ENCODE measurements at places on chromosomes 3 and 15.

DNA sequence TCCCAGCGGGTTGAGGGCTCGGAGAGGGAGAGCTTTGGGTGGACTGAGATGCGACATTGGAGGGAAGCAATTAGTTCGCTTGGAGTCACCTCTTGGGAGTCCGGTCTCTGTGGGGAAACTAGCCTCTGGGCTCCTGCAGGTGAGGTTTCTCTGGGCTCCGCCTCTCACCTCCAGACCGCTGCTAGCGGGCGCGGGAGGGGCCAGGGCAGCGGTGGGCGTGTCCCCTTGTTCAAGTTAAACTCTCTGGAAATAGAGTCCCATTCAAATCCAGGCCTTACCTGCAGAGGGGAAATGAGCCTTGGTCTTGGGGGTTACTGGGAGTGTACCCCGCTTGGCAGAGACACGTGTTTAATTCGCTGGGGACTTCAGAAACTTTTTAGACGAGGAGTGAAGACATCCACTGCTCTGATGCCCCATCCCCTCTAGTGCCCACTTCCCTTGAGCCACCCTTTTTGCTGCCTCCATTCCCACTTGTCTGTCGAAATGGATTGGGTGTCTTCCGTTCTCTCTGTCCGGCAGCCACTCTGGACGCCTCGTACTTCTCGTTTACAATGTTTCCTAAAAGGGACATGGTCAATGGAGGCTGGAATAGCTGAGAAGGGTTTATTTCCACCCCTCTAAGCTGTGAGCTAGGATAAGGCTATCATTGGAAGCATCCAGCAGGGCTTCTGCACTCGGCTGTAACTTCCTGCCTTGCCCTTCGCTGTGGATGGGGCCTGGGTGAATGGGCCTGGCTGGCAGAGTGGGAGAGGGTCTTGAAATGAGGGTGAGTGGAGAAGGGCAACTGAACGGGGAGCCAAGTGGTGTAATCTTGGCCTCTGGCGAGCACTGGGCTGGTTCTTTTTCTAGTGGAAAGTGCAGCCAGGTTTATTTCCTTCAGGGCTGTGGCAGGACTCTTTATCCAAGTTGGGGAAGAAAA is 1.1 kb downstream of the MITF start:
- no peak for DNase-seq

GRCh38 chr15:42138968-42139386 is 17.5 kb downstream of the PLA2G4F start:
- no peak for DNase-seq

- DNase-seq = no peak
These were observed 84.2 kb downstream of the OSBPL10 start for GRCh38 chr3:31896648-31897433.

DNA sequence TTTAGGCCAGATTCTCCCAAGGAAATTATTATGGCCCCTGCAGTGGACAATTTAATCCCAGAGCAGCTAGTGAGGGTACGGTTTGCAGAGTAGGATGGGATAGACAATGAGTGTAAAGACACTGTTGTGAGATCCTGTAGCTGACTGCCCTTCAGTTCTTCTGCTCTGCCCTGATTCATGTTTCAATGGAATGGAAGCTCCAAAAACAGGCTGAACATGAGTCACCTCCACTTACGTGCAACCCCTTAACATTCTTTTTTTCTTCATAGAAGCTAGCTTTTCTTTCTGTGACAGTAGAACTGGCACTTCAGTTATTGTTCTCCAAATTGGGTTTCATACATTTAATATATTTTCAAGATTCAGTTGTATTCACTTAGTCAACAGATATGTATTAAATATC is 32.1 kb downstream of the CLDN18 start:
- no peak for DNase-seq

DNA sequence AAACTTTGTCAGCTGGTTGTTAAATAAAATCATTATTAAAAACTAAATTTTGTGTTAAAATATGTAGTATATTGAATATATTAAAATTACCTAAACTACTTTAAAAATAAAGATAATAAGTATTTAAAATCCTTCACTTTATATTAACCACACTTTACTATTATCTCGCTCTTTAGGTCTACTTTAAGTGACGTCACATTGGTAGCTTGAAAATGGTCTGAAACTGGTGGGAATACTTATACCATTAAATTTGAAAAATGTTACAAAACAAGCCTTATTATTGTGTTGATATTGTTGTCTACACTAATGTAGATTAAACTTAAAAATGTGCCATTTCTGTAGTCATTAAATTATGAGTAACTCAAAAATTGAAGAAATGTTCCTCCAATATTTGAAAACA is 77.6 kb downstream of the ZIC4 start:
- no peak for DNase-seq

- no peak for DNase-seq
These were observed 107.1 kb downstream of the TMCO5A start for GRCh38 chr15:38041576-38041975.

DNA sequence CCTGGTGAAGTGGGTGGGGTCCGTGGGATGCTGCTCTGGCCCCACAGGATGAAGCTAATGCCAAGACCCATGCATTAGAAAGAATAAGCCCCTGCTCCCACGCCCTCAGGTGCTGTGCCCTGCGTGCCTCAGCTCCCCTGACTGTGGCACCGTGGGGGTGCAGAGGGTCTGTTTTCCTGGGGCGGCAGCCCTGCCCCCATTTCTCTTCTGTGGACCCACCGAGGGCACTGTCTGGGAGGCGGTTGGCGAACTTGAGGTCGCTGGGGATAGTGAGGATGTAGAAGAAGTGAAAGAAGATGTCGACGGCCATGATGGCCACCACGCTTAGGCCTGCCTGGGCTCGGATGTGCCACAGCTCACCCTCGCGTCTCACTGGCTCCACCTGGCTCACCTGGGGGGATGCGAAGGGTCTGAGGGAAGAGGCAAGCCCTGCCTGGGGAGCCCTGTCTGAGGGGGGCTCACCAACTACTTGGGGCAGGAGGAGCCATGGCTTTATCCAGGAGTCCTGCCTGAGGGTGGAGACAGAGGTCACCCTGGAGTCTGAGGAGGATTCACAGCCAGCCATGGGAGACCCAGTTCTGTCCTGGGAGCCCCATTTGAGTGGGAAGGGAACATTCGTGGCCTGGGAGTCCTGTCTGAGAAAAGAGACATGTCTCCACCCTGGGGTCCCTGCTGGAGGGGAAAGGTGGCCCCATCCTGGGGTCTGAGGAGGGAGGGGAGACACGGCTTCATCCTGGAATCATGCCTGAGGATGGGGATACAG is 5.1 kb downstream of the HHATL start:
- no peak for DNase-seq

DNA sequence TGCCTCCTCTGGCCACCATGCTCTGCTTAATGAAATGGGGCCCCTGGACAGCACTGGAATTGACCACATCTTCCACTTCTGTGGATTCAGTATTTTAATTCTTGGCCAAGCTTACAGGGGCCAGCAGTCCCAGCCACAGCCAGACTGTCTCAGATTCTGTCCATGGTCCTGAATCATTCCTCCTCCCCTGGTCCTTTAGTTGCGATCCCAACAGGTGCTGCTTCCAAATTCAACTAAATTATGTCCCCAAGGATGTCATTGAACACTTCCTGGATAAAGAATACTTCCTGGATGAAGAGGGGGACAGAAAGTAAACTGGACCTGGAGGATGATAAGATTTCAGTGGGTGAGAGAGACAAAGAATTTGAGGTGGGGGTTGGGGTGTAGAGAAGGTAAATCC is 111.1 kb upstream of the FOXB1 start:
- no peak for DNase-seq

- no peak for DNase-seq
These were observed 106.0 kb downstream of the UBE2E2 start for GRCh38 chr3:23308986-23309625.

DNA sequence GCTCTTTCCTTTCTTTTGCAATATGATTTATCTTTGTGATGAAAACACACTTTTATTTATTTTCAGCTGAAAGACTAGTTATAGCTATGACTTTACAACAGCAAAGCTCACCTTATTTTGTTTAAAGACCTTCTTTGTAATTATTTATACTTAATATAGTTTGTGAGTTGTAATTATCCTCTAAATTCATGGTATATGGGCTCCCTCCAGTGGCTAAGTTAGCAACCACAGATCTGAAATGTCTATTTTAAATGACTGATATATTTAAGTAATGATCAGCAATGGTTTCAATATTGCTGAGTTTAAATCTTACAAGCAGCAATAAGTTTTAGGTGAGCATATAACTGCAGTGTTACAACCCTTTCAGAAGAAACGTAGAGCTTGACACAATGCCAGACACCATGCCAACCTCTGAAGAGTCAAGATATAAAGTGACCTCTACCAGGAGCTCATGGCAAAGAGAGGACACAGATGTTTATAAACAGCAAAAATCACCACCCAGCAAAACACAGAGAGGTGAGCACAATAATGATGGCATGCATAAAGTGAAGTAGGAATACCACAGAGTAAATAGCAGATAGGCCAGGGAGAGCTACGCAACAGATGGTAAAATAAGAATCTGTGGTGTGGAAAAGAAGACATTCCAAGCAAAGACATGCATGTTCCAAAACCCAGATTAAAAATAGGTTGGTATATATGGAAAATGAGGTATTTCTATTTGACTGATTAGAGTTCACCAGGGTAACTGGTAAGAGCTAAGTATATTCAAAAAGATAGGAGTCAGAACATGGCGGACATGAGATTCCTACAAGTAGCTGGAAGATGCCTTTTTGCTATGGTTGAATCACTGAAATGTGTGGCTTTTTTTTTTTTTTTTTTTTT is 143.7 kb upstream of the ZNF385D start:
- DNase-seq = no peak

GRCh38 chr3:194030372-194030771 is 105.6 kb upstream of the HES1 start:
- no peak for DNase-seq

DNA sequence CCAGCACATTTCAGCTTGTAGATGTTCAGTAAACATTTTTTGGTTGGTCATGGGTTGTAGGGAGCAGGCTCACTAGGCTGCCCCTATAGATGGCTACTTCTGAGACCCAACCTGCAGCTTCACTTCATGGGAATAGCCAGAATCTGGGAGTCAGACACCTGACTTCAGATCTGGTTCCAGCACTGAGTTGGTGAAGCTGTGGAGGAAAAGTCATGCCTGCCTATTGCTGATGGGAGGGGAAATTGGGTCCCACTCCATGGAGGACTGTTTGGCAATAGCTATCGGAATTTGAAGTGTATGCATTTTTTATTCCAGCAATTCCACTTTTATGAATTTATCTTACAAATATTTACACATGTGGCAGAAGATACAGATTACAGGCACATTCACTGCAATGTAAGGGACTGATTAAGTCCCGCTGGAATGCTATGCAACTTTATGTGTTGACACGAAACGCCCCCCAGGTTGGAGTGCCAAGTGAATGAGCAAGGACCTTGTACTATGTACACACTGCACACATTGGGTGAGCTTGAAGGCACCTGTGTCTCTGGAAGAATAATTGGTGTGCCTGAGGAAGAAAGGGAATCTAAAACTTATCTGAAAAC is 7.8 kb upstream of the CCR1 start:
- no peak for DNase-seq

DNA sequence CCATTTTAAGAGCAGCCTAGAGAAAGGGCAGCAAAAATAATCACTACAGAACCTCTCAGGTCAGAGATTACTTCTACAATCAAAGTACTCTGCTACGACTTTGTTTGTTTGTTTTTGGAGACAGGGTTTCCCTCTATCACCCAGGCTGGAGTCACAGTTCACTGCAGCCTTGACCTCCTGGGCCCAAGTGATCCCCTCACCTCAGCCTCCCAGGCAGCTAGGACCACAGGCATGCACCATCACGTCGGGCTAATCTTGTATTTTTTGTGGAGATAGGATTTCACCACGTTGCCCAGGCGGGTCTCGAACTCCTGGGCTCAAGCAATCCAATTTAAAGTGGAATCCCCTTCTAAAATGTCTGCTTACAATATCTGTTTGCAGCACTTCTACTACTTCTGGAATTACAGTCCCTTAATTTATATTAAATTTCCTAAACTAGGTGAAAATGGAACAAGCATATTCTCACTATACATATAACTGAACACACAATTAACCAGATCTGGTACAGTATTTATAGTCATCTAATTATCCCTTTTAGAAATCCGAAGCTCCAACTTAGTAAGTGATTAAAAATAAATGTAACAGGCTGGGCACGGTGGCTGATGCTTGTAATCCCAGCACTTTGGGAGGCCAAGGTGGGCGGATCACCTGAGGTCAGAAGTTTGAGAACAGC is 4.4 kb downstream of the UACA start:
- no peak for DNase-seq

DNA sequence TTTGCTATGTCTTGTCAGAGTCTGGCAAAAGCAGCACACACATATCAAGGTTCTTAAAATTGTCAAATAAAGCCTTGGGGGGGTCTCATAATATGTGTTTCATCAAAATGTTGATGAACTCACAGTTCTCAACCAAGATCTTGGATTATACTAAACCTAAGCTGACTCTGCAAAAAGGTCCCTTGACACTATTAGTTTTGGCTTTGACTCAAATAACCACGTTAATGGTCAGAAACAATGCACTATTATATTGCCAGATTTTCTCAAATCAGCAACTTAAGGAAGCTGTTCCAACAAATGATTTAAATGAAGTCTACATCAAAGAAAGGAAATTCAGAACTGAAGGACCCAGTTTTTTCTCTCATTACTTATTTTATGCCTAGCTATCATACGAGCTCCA is 1063.9 kb downstream of the ROBO1 start:
- DNase-seq = no peak

DNA sequence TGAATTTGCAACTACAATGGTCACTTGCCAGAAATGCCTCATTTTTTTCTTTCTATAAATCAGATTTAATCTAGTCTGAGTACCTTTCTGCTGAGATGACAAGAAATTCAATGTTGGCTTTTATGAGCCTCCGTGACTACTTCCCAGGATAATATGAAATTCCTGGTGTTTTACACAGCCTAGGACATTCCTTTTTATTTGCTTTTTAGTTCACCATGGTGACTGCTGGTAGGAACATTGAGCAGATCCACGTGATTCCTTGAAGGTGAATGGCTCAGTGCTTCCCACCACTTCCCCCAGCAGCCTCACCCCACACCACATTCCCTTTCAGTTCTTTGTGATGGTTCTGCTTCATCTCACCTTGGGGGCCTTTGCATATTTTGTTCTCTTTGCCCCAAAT is 4.3 kb upstream of the NPTN start:
- DNase-seq = no peak

GRCh38 chr3:183698318-183698751 is 738 bp downstream of the YEATS2 start:
- DNase-seq = peak; percentile 21

Data from stimulated activated CD4-positive, alpha-beta T cell treated with anti-CD3 and anti-CD28 coated beads, TNF-alpha, amount 100 ng/mL, for 1 hour (primary cell).